ENCODE measurements at places on chromosomes 7 and 10.

DNA sequence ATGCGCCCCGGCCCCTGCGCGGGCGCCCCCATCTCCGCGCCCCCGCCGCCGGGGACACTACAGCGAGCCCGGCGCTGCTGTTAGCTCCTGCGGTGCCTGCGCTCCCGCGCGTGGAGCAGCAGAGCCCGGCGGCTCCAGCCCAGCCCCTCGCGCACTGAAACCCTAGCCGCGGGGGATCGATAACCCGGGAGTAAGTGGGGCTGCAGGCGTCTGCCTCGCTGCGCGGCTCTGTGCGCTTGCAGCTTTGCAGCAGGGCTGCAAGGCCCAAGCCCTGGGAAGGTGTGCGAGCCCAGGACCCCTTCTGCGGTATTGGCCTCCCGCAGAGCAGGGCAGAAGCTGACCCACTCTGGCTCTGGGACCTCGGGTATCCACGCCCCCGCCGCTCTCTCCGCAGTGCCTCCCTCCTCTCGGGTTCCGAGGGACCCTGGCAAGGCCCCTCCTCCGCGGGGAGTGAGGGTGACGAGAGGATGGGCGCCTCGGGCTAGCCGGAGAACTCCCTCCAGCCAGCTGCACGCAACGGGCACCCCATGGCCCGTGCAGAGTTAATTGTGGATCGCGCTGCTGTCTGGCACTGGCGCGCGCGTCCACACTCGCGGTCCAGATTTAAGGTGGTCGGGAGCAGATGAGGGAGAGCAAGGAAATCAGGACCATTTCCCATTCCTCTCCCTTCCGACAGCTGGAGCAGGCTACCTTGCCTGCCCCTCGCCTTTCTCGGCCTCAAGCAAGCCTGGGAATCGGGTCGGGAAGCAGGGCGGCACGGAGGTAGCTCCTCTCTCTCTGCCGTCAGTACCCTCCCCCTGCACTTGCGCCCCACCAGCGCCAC is 2.1 kb downstream of the SHH start:
- no peak for DNase-seq

DNA sequence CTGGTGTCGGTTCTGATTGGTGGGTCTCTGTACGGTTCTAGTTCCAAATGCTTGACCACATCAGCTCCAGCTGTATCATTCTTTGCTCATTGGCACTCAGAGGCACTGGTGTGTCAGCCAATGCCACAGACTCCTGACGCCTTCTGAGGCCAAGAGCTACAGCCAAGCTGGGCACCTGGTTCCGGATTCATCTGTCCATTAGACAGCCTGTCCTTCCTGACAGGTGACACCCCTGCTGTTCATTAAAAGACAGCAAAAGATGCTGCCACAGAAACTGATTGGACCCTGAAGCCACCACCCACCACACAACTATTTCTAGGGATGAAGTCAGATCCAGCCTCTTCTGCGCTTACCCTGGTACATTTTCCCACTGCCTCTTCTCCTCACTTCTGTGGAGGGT is 35.6 kb downstream of the COL13A1 start:
- no peak for DNase-seq

- DNase-seq = no peak
Measured at GRCh38 chr7:100673942-100674410, 436 bp downstream of the GNB2 start.

DNA sequence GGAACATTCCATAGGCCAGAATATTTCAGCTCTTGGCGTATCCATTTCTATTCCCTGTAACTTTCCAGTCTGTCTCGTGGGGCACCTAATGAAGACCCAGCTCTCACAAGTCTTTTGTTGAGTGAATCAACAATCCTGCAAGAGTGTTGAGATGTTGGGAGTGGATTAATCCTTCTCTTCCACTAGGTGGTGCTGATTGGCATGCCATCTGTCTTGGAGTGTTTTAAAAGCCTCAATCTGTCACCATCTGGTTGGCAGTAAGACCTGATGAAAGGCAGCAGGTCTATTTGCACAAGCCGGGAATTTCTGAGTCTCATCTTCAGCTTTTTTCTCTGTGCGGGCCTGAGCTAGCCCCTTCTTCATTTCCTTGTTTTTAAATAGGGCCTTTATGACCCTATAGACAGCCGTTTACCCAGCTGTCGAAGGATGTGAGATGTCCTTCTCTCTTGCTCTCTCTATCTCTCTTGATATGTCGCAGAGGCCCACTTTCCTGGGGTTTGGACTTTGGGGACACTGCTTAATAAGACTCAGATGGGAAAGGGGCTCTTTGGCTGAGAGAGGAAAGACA is 180.5 kb downstream of the ZNF365 start:
- DNase-seq = no peak

DNA sequence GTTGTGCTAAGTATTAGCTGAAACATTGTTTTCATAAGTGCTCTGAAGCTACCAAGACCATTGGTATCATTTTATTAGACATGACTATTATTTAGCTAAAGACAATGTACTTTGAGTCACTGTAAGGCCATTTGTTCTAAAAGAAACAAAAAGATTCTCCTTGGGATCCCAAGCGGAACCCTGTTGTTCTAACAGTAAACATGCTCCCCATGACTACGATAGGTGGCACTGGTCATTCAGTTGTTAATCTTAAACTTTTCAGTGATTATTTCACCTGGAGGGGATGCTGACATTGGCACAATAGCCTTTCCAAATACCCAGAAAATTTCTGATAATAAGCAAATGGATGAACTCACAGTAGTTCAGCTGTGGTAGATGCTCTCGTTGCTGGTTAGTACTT is 715.0 kb downstream of the AUTS2 start:
- DNase-seq = no peak

Data from stimulated activated CD8-positive, alpha-beta memory T cell treated with anti-CD3 and anti-CD28 coated beads, Interleukin-12 subunit alpha, Interleukin-12 subunit beta, amount 100 ng/mL, for 1 hour (primary cell).